ENCODE measurements at places on chromosomes 2 and 18.

DNA sequence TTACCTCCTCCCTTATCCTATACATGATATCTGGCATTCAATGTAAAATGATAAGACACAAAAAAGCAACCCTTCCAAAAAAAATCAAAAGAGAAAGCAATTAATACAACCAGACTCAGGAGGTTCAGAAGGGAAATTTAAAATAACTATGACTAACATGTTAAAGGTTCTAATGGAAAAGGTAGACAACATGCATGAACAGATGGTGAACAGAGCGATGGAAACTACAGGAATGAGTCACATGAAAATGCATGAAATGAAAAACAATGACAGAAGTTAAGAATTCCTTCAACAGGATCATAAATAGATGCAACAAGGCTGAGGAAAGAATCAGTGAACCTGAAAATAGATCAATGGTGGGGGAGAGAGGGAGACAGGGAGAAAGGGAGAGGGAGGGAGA is 26.1 kb upstream of the ERCC3 start:
- no peak for DNase-seq

- no peak for DNase-seq
Measured at GRCh38 chr18:78740876-78741275, 238.7 kb upstream of the SALL3 start.

DNA sequence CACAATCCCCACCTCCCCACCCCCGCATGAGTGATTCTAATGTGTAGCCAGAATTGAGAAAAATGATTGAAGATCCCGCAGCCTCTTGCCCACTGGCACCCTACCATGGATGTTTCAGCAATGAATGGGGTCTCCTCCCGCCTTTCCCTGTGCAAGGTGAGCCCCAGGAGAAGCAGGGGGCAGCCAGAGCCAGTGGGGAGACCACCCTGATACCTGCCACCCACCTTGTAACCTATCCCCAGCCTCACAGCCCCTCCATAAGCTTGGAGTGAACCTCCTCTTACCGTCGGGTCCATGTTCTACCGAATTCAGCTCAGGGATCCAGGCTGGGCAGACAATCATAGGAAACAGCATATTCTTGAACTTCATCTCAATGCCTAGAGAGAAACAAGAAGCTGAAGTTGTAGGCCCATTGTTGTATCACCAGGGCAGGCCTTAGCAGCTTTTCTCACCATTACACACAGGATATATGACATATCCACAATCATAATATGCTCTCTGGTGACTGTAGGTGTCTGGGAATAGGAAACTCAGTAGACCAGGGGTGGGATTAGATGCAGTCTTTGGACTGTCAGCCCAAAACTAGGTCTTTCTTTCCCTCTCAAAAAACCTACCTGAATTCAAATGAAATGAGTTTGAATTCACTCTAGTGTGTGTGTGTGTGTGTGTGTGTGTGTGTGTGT is 30.9 kb downstream of the XDH start:
- DNase-seq = no peak

GRCh38 chr18:1045658-1046057 is 141.0 kb downstream of the ADCYAP1 start:
- no peak for DNase-seq

DNA sequence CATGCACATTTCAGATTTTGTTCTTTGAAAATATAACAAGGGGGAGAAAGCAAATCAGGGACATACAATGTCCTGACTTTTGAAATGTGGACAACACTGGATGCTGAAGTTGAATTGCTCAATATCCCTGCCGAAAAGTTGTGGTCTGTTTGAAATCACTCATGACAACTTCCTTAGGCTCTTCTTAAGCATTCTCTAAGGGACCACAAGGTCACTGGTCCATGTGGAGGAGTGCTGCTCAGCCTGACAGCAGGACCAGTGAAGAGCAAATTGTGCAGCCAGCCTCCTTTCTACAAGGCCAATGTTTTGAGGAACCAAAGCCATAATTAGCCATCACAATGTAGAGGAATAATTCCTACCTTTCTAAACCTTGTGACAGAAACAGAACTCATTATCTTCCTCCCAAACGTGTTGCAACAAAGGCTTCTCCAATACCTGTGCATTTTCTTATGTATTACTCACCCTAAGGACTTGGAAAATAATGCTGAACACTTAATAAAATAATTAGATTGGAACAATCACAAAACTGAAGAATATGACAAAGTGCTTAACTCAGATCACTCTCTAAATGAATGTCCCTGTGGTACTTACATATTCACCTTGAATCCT is 1477.6 kb upstream of the NXPH2 start:
- DNase-seq = no peak

DNA sequence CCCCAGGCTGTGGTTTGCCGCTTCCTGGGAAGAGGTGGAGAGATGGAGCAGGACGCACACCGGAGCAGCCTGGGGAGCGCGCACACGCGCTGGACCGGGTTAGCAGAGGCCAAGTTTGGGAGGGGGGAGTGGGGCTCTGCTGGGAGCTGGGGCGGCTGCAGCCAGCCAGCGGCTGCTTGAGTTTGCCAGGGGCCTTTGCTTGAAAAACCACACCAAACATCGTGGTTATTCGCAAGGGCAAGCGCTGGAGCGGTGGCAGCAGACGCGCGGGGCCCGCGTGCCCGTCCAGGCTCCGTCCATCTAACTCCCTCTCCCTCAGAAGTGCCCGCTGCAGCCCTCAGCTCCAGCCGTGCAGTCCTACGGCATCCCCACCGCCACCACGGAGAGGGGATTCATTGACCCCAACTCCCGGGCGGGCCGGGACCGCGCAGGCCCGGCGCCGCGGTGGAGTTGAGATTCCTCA is 4.6 kb downstream of the PTGR3 start:
- no peak for DNase-seq

GRCh38 chr2:232183279-232183678 is 195.3 kb upstream of the ALPP start:
- no peak for DNase-seq

DNA sequence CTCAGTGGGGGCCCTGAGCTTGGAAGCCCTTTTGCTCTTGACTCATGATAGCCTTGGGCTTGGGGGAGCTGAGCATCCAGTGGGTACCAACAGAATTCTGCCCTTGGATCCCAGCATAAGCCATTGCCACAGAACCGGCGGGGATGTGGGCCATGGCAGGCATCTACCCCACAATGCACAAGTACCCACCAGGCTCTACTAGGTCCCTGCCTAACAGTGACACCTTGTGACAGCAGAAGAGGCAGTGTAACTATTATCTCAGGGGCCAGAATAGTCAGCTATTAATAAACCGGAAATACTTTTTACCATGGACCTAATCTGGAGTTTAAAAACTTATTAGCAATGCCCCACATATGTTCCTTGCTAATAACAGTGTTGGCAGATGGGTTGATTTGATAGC is 397.2 kb downstream of the TMEM182 start:
- DNase-seq = no peak

DNA sequence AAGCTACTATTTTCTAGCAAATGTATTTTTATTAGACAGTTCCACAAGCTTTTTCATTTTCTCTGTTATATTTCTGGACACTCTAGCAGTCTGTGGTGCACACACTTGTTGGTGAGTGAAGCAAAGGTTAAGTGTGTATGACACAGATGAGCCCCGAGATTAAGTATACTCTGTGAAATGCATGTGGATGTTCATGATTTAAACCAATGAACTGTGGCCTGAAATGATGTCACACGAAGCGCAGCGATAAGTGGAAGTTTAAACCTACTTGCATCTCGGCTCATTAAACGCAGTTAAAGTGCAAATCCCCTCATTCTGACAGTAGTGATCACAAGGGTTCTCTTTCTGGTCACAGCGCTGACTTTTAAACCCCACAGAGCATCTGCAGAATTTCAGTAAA is 1488.8 kb upstream of the NXPH2 start:
- DNase-seq = no peak

DNA sequence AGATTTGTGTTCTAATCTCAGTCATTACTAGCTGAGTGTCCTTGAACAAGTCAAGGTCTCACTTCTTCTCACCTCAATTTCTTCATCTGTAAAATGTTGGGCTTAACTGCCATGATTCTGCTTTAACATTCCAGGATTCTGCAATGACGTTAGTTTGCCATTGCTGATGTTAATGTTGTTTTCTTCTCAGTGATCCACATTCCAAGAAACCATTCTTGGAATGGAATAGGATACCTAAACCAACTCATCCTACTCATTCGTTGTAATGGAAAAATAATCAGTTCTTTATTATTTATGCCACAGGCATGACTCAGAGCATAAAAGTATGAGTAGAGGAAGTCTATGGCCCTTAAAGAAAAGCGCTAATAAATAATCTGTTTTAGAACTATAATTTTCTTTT is 140.2 kb upstream of the ETAA1 start:
- DNase-seq = no peak

DNA sequence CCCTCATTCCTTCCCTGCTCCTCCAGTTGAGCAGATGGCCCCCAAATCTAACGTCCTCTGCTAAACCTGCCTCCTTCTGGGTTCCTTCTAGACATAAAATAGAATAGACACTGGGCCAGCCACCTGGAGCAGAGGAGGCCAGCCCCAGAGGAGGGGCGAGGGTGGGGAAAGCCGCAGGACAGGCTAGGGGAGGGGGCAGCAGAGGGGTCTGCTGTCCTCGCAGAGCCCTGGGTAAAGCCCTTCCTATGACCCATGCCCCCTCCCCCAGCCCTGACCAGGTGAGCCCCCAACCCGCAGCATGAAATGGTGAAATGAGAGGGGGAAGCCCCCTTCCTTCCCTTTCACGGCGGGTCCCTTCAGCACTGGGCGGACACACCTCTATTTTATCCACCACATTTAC is 7.8 kb downstream of the MFSD2B start:
- DNase-seq = no peak

GRCh38 chr2:65802298-65802942 is 370.0 kb upstream of the SPRED2 start:
- no peak for DNase-seq

- no peak for DNase-seq
Measured at GRCh38 chr2:189309331-189309730, 129.8 kb upstream of the COL5A2 start.

DNA sequence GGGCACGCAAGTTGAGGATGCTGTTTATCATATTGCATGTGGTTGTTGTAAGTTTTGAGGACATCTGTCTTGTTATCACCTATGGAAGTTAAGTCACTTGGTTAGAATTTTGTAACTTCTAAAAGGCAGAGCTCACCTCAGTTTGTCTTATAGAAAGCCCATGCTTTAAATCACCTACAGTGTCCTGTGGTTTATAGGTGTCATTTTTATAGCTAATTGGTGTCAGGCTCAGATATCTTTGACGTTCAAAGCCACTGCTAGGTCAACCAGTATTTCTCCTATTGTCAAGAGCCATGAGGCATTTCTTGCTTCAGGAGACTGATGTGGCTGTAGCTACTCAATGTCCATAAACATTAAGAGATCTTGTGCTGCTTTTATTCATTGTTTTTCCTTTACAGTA is 16.8 kb downstream of the ZNF532 start:
- DNase-seq = no peak

- DNase-seq = no peak
Measured at GRCh38 chr2:1802046-1802445, 57.7 kb upstream of the PXDN start.

- DNase-seq = no peak
Measured at GRCh38 chr2:6931753-6932152, 14.5 kb downstream of the RNF144A start.

DNA sequence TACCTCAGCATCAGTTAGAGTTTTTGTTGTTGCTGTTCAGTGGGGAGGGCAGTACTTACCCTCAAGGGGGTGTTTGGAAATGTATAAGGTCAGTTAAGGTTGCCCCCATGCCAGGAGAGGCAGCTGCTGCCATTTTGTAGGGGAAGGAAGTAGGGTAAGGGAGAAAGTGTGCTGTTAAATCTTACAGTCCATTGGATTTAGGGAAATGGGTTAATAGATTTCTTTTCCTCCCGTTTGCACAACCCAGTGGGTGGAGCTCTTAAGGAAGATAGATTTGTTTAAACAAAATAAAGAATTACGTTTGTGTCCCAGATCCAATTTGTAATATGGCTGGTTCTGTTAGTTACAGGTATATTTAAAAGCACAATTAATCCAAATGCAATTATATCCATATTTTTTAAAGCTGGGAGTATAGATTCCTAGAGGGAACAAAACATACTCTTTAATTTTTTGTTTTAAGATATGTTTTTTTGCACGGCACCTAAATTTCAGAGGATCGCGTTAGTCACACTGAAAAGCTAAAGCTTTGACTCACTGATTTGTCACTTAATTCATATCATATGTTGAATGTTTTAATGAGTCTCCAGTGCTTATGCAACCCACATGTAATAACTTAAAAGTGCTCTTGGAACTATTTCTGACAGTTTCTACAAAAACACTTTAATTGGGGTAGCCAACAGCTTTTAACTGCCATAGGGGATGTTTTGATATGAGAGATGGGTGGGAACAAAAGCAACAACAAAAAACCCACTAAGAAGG is 9.0 kb upstream of the CWC22 start:
- DNase-seq = no peak

GRCh38 chr2:46632349-46632748 is 153.0 kb downstream of the TMEM247 start:
- no peak for DNase-seq

DNA sequence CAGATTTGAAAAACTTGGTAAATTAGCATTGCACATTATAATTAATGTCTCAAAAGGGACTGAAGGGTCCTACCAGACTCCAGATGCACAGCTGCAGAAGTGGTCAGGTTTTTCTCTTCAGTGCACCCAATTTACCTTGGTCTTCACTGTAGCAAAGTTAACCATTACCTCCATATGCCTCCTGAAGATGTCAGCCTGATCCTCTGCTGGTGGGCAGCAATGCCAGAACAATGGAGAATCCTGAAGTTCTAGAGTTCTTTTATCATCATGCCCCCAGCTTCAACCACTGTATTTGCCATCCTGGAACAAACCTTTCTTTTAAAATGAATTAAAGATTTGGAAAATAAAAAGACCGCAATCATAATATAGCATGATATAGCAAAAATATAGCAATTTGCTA is 1774.8 kb upstream of the CELF4 start:
- DNase-seq = no peak

GRCh38 chr2:174587579-174587978 is 10.0 kb downstream of the WIPF1 start:
- no peak for DNase-seq

GRCh38 chr2:28269019-28269784 is 123.5 kb upstream of the FOSL2 start:
- DNase-seq = no peak

- DNase-seq = no peak
Measured at GRCh38 chr2:226440127-226440918, 359.3 kb downstream of the IRS1 start.

GRCh38 chr2:158990397-158991214 is 22.2 kb downstream of the TANC1 start:
- no peak for DNase-seq

GRCh38 chr2:144183727-144184126 is 336.2 kb downstream of the ZEB2 start:
- DNase-seq = no peak

DNA sequence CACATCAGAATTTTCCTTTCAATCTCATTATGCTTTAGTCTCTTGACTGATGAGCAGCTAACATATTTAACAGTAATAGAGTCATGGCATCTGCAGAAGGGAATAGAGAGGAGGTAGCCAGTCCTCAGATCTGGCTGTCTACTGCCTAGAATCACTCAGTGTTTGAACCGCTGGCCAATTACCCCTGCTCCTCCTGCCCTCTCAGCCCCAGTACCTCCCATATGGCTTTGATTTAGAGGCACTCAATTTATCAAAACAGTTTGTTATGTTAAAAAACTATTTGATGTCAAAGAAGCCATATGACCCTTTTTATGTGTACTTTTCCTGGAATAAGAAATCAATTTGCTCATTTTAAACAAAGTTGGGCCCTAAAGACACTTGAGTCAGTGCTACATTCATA is 355.2 kb downstream of the CMPK2 start:
- no peak for DNase-seq
